ENCODE measurements at places on chromosomes 6 and 20.

- DNase-seq = no peak
Observed at GRCh38 chr20:1815502-1816085, 79.6 kb upstream of the SIRPA start.

GRCh38 chr6:142331601-142332000 is 29.8 kb downstream of the ADGRG6 start:
- DNase-seq = no peak

DNA sequence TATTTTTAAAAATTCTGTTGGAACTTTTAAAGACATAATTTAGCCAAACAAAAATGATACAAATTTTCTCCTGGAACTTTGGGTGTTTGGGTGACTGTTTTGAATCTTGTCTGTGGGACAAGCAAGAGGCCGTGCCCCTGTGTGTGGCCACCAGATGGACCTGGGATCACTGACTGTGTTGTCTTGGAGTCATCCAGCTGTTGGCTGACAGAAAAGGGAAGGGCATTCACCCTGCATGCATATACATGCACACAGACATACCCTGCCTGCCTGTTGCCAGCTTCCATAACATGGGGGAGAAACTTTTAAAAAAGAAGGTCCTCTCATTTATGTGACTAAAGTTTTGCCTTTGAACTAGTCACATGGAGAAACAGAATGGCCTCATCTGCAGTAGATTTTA is 72.7 kb downstream of the BLOC1S5 start:
- no peak for DNase-seq

DNA sequence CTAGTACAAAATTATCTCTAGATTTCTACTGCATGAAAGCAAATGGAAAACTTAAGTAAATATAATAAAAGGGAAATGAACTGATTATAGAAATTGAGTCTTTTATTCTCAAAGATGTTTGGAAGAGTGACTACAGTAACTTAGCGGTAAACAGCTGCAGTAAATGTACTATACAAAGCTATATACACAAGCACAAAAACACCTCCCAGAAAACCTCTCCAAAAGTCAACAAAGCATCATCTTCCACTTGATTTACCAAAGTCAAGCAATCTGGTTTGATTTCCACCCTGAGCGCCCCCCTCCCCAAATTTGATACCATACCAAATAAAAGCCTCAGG is 142.1 kb upstream of the SHLD1 start:
- no peak for DNase-seq

- DNase-seq = no peak
Observed at GRCh38 chr6:131652472-131652871, 15.4 kb downstream of the ENPP3 start.

DNA sequence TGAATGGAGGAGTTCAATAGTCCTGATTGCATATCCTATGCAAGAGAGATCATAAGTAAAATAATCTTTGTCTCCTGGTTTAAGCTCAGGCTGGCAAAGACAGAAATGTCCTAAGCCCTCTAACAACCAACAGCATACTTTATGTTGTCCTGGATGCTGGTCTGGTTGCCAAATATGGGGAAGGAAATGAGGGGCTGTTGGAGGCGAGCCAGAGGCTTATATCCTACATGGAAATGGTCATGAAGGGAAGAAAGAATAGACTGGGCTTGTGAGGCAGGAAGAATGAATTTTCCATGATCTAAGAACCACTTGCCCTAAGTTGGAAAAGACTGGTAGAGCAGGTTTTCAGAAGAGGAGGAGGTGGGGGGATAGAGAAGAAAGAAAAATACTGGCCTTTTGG is 237.1 kb downstream of the SMOC2 start:
- DNase-seq = no peak

DNA sequence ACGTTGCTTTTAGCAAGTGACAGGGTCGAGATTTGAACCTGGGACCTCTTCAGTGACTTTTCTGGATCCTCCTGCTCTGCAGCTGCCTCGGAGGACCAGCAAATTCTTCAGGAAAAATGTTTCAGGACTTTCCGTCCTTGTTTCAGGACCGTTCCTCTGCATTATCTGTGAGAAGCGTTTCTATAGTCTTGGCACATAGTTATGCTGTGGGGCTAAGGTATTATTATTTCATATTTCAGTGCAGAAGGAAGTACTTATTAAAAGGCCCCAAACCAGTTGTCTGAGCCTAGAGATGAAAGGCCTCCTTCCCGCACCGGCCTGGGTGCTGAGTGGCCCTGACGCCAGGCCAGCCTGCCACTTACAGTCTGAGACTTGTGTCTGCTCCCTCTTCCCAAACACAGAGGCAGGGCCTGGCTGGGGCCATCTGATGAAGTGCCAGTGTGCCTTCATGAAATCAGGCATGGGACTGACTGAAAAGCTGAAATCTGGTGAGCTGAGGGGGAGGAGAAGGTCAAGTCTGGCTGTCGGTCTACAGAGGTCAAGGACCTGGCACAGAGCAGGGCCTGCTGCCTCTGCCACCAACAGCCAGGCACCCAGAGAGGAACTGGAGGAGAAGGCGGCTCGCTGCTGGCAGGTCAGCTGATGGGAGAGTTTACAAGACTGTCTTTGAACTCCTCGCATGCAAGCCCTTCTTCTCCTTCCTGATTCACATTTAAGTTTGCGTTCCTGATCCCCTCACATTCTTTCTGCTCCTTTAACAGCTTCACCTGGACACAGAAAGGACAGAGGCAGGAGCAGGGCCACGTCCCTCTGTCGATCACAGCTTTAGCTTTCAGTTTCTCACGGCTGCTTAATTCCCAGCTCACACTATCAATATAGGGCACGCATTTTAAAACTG is 8.9 kb upstream of the QKI start:
- DNase-seq = peak; percentile 80

- no peak for DNase-seq
Observed at GRCh38 chr6:50380406-50381098, 330.8 kb upstream of the DEFB112 start.

DNA sequence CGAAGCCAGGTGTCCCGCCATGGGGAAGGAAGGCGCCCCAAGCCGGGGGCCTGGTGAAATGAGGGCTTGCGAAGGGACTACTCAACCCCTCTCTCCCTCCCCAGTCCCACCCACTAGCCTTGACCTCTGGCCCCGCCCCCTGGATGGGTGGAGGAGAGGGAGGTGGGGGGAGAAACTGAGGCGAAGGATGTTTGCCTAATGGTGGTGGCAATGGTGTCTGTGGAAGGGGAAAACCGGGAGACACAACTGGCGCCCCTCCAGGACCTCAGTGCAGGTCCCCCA is at the start of gene POU5F1:
TSS of gene POU5F1 (minus strand) at position 83 of the 282 bp plus-strand sequence. CDS start at position 21, 62 bp downstream.
- no peak for DNase-seq

- no peak for DNase-seq
Observed at GRCh38 chr6:129153257-129153656, 270.3 kb downstream of the LAMA2 start.

- no peak for DNase-seq
Observed at GRCh38 chr6:56852260-56853010, 102.5 kb upstream of the BEND6 start.

GRCh38 chr20:62320581-62321354 is 18.0 kb downstream of the ADRM1 start:
- peak; percentile 83 for DNase-seq

GRCh38 chr20:860891-861290 is 27.4 kb downstream of the FAM110A start:
- DNase-seq = no peak

GRCh38 chr20:64205611-64206026 is 41.4 kb downstream of the MYT1 start:
- no peak for DNase-seq

DNA sequence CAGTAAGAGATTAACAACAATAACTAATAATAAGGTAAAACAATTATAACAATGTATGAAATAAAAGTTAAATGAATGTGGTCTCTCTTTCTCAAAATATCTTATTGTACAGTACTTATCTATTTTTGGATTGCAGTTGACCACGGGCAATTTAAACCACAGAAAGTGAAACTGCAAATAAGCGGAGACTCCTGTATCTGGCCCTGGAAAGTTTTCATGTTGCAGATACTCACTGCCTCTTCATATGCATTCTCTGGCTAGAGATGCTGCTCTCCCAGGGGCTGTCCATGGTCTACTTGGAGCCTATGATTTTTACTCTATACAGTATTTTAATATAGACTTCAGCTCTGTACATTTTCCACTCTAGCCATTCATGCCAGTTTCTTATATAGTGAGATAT is 230.8 kb downstream of the FUT9 start:
- no peak for DNase-seq

- peak; percentile 39 for DNase-seq
Observed at GRCh38 chr6:10465629-10466499, 51.0 kb upstream of the TFAP2A start.

GRCh38 chr6:7933794-7934193 is 23.2 kb upstream of the TXNDC5 start:
- DNase-seq = no peak

GRCh38 chr20:33411242-33411641 is 9.9 kb upstream of the CDK5RAP1 start:
- no peak for DNase-seq

- DNase-seq = no peak
Observed at GRCh38 chr6:90610301-90610750, 23.5 kb upstream of the MAP3K7 start.

DNA sequence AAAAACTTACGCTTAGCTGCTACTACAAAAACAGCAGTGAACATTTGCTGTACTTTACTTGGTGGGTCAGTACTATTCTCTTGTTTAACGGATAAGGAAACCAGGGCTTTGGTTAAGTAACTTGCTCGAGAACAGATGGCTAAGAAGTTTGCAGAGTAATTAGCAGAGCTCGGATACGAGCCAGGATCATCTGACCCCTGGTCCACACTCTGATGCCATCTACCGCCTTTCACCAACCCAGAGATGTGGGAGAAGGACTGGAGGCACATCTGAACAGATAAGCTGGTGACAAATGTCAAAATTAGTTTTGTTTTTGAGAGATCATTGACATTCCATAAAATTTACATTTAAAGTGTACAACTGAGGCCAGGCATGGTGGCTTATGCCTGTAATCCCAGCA is 18.9 kb upstream of the RPL7L1 start:
- DNase-seq = no peak

DNA sequence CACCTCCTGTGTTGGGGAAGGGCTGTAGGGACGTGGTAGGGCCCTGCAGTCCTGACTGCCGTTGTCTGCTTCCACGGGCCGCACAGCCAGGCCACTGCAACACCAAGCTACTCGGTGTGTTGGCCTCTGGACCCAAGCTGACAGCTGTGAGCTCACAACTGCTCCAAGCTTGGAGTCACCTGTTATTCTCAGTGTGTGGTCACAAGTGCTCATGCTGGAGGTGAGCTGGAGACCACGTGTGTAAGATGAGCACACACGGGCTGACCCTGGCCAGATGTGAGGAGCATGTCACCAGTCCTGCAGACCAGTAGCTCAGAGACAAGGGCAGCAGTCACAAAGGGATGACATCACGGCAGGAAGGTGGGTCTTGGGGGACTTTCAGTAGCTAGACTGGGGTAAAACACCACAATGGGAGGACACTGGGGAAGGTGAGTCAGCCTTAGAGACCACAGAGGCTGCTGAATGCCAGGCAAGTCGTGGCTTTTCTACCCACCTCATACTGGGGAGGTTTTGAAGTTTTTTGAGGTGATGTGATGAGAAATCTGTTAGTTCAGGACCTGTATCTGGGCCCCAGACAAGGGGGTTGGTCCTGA is 87.3 kb downstream of the FAM120B start:
- DNase-seq = no peak

DNA sequence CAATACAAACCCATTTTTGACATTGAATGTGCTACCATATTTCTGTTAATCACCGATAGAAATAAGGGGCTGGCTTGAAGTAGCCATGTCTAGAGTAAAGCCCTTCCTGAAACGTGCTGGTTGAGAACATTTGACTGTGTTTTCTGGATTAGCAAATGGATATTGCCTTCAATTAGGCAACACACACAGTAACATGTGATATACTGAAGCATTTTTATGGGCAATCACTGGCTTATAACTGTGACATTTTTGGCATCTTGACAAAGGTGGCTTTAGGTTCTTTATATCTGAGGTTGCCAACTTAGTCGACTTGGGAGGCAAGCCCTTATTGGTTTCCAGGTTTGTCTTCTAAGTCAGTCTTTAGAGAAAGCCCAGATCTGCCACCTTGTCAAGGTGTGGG is 292.9 kb downstream of the BTBD3 start:
- DNase-seq = no peak

DNA sequence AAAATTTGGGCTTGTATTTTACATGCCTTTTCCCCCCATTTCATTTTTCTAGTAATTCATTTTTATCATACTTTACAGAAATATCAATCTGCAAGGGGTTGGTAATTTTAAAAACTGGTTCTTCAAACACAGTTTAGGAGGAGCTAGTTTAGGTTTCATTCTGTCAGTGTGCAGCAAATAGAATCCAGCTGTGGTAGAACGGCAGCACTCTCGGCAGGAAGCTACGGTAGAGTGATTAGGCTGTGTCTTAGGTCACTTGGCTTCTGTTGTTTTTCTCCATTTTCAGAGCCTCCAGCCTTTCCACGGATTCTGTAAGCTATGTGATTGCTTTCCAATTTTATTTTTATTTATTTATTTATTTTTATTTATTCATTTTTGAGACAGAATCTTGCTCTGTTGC is 32.7 kb downstream of the TLDC2 start:
- no peak for DNase-seq

GRCh38 chr20:2891343-2891742 is 18.1 kb downstream of the PTPRA start:
- no peak for DNase-seq

GRCh38 chr6:149079911-149080491 is 237.5 kb upstream of the TAB2 start:
- no peak for DNase-seq

DNA sequence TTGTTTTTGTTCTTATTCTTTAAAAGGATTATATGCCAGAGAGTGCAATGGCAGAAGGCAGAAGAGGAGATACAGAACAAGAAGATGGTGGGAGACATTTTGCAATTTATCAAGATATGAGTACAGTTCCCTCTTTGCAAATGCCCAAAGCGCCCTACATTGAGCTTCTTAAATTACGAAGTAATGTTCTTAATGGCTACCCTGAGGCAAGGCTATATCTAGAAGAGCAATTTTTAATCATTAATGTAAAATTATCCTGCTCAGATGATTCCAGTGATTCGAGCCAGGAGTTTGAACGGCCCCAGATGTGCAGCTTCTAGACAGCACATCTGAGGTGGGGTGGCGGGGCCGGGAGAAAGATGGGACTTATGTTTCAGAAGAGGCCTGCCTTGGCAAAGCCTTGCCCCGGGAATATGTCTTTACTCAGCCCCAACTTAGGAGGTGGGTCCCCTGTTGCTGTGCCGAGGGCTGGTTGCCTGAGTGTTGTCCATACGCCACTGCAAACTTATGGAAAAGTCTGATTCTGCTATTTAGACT is 84.9 kb upstream of the MLN start:
- no peak for DNase-seq

GRCh38 chr6:455835-456234 is 64.3 kb downstream of the IRF4 start:
- DNase-seq = no peak

- DNase-seq = no peak
Observed at GRCh38 chr6:158611039-158611438, 33.5 kb downstream of the DYNLT1 start.

- no peak for DNase-seq
Observed at GRCh38 chr6:157806856-157807215, 16.2 kb upstream of the SNX9 start.

DNA sequence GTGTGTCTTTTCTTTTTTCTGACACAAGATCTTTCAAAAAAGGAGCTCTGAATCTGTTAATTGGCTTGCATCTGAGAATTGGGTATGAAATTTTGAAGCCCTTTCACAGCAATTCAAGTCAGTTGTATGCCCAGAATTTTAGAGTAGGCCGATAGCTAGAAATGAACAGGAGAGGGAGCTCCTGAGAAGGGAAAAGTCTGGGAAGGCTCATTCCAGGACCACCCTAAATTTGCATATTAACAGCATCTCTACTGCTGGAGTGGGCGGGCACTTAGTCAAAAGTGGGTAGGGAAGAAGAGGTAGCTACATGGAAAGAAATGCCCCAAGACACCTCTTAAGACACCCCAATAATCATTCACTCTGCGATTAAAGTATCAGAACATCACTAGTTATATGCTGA is 928.3 kb downstream of the TBC1D32 start:
- DNase-seq = no peak

All from right lobe of liver (tissue), 6 donors.